ENCODE measurements at places on chromosomes 1 and 21. TPM values are rescaled to one million over a fixed set of nuclear protein-coding genes. Genes with fewer than 3 reads are reported as not detected.
A peak's percentile ranks its signal among the peaks of the same experiment; 100 is the strongest.

DNA sequence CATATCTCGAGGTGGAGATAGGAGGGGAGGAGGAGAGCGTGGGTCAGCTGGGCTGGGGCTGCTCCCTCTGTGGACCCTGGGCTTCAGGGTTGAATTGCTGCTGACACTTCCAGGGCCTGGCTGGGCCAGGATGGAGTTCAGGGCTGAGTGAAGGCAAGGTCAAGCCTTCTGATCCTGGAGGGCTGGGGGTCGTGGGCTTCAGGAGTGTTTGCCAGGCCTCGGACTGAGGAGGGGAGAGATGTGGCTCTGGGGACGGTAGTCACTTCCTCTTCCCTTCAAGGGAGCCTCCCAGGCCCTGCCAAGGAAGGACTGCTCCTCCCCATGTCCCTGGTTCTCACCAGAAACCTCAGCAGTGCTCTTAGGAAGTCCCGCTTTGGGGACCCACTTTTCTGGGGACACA lies 12.1 kb upstream of the FAM131C start:
- DNase-seq: no peak

GRCh38 chr1:19038732-19039131 lies 82.3 kb upstream of the IFFO2 start:
- no peak for DNase-seq

DNA sequence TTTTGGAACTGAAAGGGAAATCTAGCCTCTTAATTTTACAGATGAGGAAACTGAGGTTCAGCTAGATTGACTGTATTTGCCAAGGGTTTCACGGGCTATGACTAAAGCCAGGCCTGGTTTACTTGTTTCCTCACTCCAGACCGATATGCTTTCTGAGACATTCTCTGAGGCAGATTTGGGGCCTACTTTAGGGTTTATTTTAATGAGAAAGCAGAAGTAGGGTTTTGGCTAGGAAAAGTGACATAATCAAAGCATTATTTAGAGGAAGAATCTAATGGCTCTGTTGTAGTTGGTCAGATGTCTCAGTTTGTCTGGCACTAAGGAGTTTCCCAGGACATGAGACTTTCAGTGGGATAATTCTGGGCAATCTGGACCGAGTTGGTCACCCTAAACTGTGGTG lies 1.5 kb upstream of the RPTN start:
- DNase-seq: no peak

- DNase-seq: peak; percentile 90
Measured at GRCh38 chr1:223230161-223230881, 87.3 kb upstream of the TLR5 start.

MAP3K7CL gene
- 14.5 TPM for total RNA-seq

AK5 gene
- 3.8 TPM for total RNA-seq

NBPF3 gene
- 7.4 TPM for total RNA-seq

SPRR5 gene
- 0.32 TPM for total RNA-seq
